Stimulated activated CD4-positive, alpha-beta T cell treated with anti-CD3 and anti-CD28 coated beads, Interleukin-12 subunit alpha, Interleukin-12 subunit beta, amount 100 ng/mL, for 4 hours (primary cell): ENCODE measurements at places on chromosomes 2 and 18.
A peak's percentile ranks its signal among the peaks of the same experiment; 100 is the strongest.

DNA sequence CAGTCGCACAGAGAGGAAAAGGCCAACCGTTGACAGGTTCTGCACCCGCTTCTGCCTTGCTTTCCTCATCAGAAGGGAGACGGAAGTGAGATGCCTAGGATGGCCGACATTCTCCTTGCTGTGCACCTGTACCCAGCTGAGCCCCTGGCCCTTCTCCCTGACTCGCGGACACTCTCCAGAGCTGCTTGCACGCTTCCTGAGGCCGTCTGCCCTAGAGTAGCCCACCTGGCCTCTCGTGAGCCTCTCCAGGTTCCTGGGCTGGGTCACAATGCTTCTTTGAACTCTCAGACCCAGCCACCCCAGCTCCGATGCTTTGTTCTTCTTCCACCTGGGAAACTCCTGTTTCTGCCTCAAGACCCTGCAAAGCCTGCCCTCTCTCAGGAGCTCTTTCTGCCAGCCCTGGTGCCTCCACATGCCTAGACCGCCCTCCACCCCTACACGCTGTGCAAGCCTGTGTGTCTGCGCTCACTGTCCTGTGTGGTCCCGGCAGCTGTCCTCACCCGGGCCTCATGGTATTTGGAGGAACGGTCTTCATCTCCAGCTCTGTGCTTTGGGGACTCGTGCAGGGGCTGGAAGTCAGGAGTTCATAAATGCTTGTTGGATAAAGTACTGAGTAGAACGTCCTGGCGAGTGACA, 345.4 kb upstream of the SALL3 start:
- DNase-seq, result no peak

GRCh38 chr18:42011053-42011452, 56.0 kb downstream of the PIK3C3 start:
- no peak for DNase-seq

DNA sequence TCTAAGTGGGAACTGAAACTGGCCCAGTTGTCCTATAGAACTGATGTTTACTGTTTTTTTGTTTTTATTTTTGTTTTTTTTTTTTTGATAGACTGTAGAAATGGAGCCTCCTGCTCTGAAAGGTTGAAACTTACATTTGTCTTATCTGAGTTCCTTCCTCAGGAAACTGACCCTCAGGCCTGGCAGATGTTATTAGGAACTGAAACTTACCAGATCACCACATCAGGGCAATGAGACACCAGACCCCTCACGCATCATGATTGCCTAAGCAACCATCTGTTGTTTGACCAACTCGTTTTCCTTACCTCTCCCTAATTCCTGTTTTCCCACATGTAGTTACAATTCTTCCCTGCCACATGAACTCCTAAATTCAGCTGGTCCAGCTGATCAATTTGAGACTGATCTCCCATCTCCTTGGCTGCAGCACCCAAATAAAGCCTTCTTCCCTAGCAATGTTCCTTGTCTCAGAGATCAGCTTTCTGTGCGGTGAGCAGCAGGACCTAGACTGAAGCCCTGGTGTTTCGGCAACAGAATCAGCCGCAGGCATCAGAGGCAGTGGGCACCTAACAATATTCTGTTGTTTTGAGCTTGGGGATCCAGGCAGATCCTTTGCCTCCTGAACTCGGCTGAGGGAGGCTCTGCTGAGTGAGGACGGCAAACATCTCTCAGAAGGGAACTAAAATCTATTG, 96.8 kb downstream of the MSH2 start:
- DNase-seq, result no peak

DNA sequence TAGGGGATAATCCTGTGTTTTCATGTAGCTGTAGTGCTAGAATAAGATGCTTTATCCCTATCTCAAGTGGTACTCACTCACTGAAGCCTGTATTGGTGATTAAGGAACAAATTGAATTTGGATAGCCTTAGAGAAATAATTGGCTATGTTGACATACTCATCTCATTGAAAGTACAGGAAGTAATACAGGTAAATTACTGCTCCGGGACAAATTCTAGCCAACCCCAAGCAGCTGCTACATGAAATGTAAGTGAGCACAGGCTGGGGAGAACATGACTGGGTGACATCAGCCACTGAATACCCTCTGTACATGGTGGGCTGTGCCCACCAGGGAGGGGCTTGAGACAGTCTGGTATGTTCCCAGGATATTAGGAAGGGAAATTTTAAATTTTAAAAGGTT, 188.4 kb upstream of the RASGRP3 start:
- no peak for DNase-seq

DNA sequence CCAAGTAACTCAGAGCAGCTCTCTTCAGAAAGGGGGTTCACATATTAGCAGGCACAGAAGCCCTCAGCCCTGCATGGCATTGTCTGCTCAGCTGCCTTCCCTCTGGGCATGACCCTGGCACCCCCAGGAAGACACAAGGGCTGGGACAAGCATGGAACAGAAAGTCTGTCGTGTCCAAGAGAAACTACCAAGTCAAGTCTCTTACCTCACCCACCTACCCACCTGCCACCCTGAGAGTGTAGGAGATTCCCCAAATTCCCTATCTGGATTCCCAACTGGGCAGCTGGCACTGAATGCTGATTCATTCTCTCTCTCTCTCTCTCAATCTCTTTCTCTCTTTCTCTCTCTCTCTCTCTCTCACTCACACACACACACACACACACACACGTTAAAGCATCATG, 21.6 kb downstream of the SMAD7 start:
- no peak for DNase-seq

DNA sequence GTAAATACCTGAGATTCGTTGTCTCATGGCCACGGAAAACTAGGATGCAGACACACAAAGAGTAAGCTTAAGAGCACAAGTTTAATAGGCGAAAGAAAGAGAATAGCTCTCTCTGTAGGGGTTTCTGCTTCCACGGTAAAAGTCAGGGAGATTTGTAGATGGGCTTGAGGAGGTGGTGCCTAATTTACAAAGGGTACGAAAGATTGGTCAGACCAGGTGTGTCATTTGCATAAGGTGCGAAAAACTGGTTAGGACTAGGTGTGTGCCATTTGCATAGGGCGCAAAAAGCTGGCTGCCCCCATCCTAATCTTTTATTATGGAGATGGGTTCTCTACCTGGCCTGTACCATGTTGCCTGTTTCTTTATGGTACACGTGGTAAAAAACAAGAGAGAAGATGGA, 170.5 kb upstream of the DOK6 start:
- DNase-seq, result no peak

DNA sequence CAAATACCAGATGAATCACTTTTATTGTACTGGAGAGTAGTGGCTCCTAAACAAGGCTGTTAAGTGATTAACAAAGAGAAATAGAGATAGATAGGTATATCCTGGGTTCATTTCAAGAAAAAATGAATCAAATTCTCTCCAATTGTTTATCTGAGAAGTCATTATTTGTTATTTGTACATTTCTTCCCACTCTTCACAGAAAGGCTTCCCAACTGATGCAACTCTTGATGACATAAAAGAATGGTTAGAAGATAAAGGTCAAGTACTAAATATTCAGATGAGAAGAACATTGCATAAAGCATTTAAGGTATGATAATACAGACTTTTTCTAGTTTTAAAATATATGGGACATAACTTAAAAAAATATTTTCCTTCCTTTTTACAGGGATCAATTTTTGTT, 7.9 kb downstream of the SSB start:
- DNase-seq, result no peak

DNA sequence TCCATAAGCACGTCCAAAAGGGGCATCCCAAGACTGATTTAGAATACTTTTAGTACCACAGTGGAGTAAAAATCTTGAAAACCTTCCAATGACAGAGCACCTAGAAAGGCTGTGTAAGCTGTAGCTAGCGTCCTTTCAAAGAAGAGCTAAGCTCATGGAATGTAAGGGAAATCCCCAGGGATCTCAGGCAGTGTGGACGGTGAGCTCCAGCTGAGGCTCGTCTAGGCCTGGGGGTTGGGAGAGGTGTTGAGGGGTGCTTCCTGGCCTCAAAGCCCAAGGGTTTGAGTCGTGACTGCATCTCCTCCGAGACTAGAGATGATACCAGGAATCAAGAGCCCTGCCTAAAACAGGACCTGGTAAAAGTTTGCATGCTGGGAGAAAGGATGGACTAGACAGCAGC, 7.6 kb downstream of the CTIF start:
- DNase-seq, result no peak

DNA sequence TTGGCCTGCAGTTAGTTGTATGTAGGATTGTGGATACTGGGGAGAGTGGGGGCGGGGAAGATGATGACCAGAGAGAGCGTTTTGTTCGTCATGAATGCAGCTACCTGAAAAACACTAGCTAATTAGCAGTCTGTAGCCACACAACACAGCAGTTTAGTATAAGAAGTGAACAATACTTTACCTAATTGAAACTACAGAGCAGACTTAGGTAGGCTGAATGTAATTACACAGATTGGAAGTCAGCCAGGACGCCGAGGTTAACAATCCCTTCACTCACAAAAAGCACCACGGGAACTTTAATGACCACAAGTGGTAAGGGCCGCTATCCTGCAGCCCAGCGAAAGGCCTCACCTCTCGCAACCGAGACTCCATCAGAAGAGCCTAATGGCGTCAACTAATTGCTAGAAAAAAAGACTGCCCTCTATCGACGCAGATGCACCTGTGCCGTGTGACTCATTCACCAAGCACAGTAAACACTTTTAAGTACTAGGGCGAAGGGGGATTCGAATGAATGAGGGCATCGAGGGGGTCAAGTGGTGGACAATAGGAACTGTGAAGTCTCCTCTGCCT, 591.0 kb downstream of the ARHGAP15 start:
- no peak for DNase-seq

GRCh38 chr18:6505498-6505875, 90.8 kb upstream of the L3MBTL4 start:
- DNase-seq, result no peak

GRCh38 chr2:157404363-157404762, 39.5 kb downstream of the CYTIP start:
- DNase-seq, result peak; percentile 35

GRCh38 chr2:215612786-215613185, 176.9 kb upstream of the FN1 start:
- no peak for DNase-seq

- no peak for DNase-seq
Measured at GRCh38 chr18:34707670-34708069, 2.4 kb upstream of the DTNA start.

- DNase-seq, result no peak
Measured at GRCh38 chr18:13007248-13007560, 16.0 kb downstream of the CEP192 start.

DNA sequence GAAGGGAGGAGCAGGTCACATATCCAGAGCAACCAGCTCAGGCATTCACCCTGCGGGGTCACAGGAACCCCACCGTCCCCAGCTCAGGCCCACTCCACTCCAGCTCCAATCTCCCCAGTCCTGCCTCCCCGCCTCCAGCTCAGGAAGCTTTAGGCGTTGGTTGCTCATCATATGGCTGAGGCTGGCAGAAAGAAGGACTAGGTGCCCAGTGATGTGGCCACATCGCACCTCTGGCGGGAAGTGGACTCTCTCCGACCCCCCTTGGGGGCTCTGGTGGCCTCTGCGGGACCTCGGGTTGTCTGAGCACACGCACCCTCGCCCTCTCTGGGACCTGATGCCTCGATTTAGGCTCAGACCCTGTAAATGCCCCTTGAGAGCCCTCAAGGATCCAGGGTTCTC, 187.7 kb downstream of the ZFP36L2 start:
- no peak for DNase-seq

DNA sequence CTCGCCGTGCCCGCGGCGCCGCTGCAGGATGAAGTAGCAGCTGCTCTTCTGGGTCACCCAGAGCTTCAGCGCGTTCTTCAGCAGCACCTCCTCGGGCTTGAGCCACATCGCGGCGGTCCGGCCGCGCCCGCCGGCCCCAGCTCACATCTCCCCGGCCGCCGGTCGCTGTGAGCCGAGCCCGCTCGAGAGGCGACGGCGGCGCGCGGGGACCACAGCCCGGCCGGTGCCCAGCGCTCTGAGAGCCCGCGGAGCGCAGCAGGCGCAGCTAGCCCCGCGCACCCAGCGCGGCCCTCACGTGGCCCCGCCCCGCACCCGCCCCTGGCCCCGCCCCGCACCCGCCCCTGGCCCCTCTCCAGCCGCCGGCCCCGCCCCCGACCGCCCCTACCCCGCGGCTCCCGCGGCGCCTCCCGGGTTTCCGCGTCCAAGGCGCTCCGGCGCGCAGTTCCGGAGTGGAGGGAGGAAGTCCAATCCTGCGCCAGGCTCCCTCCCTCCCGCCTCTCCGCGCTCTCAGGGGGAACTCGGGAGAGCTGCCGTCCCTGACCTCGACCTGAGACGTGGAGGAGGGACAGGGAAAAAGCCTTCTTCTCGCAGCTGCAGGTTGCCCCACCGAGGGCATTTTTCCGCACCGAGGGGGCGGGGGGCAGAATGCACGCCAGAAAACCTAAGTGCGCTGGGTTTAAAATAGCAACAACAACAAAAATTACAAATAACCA, at the start of gene TBC1D8:
Gene TBC1D8, minus strand, starts transcription at position 237 of the 713 bp plus-strand sequence. Its CDS starts 129 bp downstream, at position 108.
- peak; percentile 72 for DNase-seq

DNA sequence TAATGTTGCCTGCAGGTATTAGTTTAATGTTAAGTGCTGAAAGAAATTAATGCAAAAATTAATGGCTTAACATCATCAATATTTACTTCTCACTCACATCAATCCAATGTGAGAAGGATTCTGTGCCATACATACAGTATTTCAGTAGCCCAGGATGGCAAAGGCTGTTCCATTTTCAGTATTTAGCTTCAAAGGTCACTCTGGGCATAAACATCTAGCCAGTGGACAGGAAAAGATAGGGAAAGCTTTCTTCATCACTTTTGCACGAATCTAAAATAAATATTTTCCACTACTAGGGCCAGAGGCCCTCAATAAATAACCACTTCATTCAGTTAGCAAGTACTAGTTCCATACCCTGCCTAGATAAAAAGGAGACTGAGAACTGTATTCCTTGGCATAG, 236.3 kb upstream of the VWC2L start:
- DNase-seq, result no peak

DNA sequence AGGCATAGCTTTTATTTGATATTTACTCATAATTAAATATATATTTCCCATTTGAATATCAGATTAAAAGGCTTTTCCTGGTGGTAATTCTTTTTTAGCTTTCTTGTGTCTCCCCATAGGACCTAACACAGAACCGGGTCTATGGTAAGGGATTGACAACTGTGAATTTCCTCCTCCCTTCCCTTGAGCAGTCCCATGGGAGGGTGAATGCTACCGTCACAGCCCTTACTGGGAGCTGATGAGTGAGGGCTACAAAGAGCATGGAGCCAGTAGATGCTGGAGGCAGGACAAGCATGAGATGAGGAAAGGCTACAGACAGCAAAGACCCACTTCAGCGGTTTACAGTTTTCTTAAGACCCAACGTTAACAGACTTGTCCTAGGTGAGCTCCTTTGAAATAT, 170.6 kb upstream of the EPAS1 start:
- no peak for DNase-seq

GRCh38 chr2:201953880-201954279, 79.8 kb upstream of the FZD7 start:
- DNase-seq, result no peak

DNA sequence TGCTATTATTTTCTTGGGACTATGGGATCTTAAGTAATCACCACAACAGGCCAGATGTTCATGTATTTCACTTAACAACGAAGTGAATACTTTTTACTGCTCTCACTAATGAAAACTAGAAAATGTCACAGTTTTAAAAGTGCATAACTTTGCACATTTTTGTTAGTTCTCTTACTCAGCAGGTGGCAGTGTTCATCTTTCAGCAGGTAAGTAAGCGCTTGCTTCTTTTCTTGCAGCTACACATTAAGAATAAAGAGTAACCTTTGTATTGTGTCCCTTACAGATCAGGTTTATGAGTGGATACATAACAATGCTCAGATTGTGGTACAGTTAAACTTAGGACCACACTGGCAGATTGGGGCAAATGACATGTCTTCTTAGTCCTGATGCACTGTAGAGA, 61.0 kb downstream of the DAW1 start:
- no peak for DNase-seq

- DNase-seq, result no peak
Measured at GRCh38 chr2:240918258-240919091, 12.3 kb downstream of the CROCC2 start.

- no peak for DNase-seq
Measured at GRCh38 chr2:134206573-134206972, 47.3 kb upstream of the MGAT5 start.
